ENCODE measurements at places on chromosomes 3 and 15.

GRCh38 chr3:152222327-152222726 is 46.4 kb upstream of the MBNL1 start:
- peak; percentile 45 for DNase-seq

DNA sequence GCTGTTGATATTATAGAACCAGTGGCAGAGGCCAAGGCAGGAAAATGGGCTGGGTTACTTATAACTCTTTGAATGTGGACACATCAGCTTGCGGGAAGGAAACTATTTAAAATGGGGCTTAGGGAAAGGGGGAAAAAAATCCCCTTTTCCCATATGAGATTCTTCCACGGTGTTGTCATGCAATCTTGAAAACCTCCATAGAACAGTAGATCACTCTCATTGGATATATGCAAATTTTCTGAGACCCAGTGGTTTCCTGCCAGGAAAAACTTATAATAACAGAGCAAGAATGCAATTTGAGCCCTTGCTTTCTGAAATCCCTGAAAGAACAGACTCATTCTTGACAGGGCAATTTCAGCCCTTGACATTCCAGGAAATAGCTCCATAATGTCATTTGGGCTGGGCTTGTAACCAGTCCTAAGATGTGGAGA is 31.1 kb downstream of the TMEM212 start:
- DNase-seq: peak; percentile 98

DNA sequence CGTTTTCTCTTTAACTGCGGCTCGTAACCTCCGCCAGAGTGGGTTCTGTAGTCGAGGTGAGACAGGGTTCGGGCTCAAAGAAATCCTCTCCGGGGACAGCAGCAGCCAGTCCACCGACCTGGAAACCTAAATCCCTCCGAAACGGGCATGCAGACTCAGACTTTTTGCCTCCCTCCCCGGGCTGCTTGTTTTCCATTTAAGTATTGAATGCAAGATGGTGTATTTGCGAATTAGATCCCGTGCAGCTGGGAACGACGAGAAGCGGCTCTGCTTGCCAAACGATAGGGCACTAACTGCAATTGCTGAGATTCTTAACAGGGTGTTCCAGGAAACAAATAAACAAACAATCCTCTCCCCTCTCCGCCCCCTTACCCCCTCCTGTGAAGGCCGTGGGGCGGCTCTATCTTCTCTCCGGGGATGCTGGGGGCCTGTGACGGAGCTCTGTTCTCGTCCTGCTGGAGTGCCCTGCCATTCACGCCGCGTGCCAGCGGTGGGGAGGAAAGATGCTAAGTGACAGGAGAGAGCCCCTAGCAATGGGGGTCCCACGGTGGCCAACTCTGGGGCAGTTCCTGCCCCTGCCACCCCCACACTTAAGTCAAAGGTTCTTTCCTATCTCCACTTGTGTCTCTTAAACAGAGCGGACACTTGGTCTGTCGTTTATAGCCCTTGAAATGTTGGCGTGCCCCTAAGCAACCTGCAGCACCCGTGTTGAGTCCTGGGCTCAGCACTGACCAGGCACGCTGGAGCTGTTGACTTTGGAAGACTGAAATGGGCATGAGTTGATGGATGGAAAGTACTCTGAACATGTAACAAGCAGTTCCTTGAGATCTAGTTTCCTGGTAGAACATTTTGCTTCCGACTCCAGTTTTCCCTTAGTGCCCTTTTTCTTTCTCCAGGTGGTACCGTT is 1.3 kb upstream of the ETV5 start:
- peak; percentile 49 for DNase-seq

- peak; percentile 66 for DNase-seq
These were observed 457.5 kb upstream of the ALCAM start for GRCh38 chr3:104909198-104909597.

DNA sequence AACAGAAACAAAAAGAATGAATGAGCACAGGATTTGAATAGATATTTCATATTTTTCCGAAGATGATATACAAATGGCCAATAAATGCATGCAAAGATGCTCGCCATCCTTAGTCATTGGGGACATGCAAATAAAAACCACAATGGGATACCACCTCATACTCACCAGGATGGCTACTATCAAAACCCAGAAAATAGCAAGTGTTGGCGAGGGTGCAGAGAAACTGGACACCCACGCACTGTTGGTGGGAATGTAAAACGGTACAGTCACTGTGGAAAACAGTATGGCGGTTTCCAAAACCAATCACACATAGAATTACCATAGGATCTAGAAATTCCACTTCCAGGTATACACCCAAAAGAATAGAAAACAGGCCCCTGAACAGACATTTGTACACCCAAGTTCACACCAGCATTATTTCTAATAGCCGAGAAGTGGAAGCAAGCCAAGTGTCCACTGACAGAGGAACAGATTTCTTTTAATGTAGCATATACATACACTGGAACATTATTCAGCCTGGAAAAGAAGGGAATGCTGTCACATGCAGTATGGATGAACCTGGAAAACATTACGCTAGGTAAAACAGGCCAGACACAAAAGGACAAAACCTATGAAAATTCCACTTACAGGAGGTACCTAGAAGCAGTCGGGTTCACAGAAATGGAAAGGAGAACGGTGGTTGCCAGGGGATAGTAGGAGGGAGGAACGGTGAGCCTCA is 3.6 kb downstream of the RNF168 start:
- DNase-seq: no peak

DNA sequence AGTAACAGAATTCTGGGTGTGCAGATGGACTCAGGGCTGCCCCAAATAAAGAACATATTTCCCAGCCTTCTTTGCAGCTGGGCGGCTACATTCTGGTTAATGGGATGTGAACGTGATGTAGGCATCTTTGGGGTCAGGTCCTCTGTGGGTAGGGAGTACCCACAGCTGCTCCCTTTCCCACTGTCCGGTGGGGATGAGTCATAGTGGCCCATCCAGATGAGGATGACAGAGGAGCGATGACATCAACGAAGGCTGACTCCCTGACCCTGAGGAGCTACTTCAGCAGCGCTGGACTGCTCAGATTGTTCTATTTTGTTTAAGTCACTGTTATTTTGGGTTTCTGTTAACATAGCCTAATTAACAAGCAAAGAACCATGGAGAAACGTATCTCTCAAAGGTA is 38.0 kb downstream of the SRPRB start:
- peak; percentile 63 for DNase-seq

DNA sequence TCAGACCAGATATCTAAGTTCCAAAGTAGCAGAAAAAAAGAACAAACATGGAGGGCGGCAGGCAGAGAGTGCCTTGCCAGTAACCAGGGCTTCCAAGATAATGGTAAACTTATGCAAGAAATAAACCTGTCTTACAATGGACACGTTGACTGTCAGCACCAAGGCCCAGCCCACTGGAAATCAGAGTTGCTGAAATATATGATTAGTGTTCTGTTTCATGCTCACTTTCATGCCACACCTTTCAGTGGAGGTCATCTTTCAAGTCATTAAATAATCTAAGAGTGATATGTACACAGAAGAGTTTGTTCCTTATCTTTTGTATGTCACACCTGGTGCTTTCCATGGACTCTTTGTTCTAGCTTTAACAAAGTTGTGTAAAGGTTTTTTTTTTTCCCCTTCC is 358.1 kb downstream of the MECOM start:
- DNase-seq: no peak

DNA sequence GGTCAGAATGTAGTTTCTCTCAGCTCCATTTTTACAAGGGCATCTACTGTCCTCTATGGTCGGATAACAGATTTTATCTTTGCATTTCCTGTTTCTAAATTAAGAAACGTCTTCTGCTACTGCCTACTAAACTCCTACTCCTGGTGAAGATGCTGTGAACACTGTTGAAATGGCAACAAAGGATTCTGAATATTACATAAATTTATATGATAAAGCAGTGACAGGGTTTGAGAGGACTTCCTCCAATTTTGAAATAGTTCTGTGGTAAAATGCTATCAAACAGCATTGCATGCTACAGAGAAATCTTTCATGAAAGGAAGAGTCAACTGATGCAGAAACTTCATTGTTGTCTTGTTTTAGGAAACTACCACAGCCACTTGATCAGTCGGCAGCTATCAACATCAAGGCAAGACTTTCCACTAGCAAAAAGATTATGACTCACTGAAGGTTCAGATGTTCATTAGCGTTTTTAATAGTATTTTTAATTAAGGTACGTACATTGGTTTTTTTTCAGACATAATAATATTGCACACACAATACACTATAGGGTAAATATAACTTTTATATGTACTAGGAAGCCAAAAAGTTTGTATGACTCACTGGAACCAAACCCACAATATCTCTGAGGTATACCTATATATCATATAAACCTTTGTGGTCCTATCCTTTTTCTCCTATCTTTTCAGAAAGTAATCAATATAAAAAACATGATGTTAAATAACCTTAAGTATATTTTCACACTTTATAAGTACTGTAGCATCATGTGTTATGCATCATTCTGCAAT is 156.1 kb downstream of the STAG1 start:
- peak; percentile 41 for DNase-seq

GRCh38 chr3:126361211-126361610 is 4.0 kb upstream of the KLF15 start:
- DNase-seq: no peak

DNA sequence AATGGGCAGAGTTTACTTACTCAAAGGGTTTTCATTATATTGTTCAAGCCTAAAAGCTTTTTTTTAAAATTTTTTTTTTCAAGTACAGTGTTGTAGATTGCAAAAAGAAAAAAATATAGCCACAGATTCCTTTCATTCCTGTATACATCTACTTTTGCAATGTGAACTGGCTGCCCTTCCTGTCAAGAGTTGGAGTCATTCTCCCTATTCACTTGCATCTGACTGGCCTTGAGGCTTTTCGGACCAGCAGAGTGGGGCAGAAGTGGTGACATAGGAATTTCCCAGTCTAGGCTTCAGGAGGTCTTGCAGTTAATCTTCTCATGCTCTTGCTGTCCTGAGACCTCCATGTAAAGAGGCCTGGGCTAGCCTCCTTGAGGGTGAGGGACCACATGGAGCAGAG is 218.3 kb upstream of the CFAP20DC start:
- DNase-seq: peak; percentile 40

GRCh38 chr3:140906785-140907184 is 34.9 kb upstream of the SLC25A36 start:
- DNase-seq: no peak

- DNase-seq: no peak
These were observed 72.3 kb upstream of the ICE2 start for GRCh38 chr15:60551147-60551780.

- peak; percentile 46 for DNase-seq
These were observed 141.5 kb upstream of the BFSP2 start for GRCh38 chr3:133258358-133258757.

Data from M059J (cell line).